ENCODE measurements at places on chromosomes 2 and 18.
A peak's percentile ranks its signal among the peaks of the same experiment; 100 is the strongest.

DNA sequence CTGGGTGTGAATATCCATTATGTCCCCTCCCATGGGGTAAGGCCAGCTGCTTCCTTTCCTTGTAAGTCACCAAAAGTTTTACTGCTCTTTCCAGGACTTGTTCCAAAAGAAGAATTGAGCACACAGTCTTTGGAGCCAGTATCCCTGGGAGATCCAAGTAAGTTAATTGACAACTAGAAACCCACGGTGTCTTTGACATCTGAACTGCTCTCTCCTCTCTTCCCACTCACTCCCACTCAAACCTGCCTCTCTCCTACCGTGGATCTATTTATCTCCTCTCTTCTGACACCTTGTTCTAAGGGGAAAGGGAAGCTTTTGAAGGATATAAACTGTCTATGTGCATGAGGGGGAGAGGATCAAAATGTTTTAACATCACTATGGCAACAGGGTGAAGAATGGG, 86.7 kb downstream of the VIT start:
- DNase-seq: no peak

- DNase-seq: no peak
These were observed 222.5 kb downstream of the PMAIP1 start for GRCh38 chr18:60122339-60122738.

DNA sequence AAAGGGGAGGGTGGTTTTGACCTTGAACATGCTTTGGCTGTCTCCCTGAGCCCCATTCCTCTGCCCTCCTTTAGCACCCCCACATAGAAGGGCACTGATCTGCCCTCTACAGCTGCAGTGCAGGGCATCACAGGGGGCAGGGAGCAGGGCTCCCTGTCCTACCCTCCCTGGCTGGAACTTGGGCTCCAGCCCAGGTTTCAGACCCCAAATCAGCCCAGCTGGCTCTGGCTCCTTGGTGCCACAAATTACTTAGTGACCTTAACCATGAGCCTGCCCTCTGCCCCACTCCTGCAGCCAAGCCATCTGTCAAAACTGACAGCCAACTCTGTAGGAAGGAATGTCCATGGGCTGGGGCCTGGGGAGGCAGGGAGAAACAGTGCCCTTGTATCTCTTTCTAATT, 105.6 kb downstream of the MAPK4 start:
- DNase-seq: no peak

DNA sequence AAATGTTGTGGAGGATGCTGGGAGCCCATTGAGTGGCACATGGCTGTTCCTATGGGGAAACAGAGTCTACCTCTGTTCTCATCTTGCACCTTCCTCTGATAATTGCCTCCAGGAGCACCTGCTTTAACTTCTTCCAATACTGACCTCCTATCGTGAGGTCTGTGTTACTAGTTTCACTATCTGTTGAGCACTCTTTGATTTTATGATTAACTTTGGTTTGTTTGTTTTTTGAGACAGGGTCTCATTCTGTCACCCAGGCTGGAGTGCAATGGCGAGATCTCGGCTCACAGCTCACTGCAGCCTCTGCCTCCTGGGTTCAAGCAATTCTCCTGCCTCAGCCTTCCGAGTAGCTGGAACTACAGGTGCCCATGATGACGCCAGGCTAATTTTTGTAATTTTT, 12.1 kb upstream of the RFX8 start:
- DNase-seq: no peak

- DNase-seq: no peak
These were observed 1280.6 kb upstream of the NRXN1 start for GRCh38 chr2:52312486-52312885.

- no peak for DNase-seq
These were observed 130.5 kb downstream of the ZNF516 start for GRCh38 chr18:76364282-76365259.

- no peak for DNase-seq
These were observed 318.9 kb upstream of the SYT4 start for GRCh38 chr18:43596105-43596712.

DNA sequence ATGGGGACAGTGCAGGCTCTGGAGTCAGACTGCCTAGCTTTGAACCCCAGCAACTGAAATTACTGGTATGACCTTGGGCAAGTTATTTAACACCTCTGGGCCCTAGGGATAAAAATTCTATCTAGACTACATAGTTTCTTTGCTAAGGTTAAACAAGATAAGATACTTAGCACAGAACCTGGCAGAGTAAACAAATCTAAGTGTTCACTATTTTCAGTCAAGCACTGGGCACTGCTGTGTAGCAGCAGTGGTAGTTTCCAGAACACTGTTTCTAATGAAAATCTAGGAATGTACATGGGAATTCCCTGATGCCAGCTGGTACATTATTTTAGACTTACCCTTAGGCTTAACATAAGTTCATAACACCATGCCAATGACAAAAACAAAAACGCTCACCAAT, 17.2 kb downstream of the CERKL start:
- DNase-seq: no peak

DNA sequence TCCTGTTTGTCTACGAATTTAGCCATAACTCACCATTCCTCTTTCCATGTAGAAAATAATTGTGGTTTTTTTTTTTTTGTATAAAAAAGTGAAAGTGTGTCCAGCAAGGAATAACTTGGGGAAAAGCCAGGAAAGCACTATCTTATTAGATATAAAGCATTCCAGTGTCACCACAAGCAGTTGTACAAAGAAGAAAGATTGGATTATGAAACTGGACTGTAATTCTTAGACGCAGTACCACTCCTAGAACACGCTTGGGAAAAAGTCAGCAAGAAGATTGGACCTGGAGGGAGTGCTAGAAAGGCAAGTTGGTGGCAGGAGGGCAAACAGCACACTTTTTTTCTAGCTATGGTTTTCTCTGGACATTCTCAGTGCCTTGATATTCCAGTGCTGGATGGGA, 186.7 kb downstream of the PARD3B start:
- no peak for DNase-seq

- no peak for DNase-seq
These were observed 23.5 kb downstream of the STEAP3 start for GRCh38 chr2:119246884-119247843.

DNA sequence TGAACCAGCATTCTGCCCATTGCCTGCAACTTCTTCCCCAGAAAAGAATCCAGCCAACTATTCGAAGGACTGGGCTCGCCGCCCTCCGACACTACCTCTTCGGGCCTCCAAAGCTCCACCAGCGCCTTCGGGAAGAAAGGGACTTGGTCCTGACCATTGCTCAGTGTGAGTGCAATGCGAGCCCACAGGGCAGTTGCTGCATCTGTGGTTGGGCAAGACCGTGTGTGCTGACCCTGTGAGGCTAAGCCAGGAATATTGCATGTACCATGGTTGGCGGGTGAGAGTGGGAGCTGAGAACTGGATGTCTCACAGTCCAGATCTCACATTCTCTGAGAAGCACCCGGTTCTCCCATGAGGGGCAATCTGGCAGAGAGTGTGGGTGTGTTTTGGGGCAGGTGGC, 16.5 kb downstream of the ELMOD3 start:
- DNase-seq: no peak

GRCh38 chr2:188369365-188369764, 77.7 kb downstream of the GULP1 start:
- peak; percentile 24 for DNase-seq

GRCh38 chr2:71174207-71174606, 43.8 kb downstream of the MPHOSPH10 start:
- no peak for DNase-seq

DNA sequence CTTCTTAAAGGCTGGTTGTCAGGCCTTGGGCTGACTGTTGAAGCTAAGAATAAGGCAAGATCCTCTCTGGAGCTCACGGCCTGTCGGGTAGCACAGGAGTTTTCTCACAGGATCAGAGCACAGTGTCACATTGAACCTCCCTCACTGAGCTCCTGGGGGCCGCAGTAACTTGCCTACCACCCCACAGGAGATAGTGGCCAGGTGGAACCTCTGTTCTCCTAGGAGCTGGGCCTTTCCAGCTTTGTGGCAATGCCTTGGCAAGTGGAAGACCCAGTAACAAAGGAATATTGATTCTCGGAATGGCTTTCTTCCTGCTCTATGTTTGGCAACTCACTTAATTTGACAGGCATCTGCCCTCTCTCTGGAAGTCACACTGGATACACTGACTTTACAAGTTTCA, 1.2 kb upstream of the ALK start:
- DNase-seq: no peak

- peak; percentile 11 for DNase-seq
These were observed 97.2 kb downstream of the SEPTIN10 start for GRCh38 chr2:109516445-109517117.
